ENCODE measurements at places on chromosomes 5 and 9. TPM values are rescaled to one million over a fixed set of nuclear protein-coding genes. Genes with fewer than 3 reads are reported as not detected.

FREM1 gene
- 2.4 TPM for total RNA-seq

RNF183 gene
- not detected for total RNA-seq

DNA sequence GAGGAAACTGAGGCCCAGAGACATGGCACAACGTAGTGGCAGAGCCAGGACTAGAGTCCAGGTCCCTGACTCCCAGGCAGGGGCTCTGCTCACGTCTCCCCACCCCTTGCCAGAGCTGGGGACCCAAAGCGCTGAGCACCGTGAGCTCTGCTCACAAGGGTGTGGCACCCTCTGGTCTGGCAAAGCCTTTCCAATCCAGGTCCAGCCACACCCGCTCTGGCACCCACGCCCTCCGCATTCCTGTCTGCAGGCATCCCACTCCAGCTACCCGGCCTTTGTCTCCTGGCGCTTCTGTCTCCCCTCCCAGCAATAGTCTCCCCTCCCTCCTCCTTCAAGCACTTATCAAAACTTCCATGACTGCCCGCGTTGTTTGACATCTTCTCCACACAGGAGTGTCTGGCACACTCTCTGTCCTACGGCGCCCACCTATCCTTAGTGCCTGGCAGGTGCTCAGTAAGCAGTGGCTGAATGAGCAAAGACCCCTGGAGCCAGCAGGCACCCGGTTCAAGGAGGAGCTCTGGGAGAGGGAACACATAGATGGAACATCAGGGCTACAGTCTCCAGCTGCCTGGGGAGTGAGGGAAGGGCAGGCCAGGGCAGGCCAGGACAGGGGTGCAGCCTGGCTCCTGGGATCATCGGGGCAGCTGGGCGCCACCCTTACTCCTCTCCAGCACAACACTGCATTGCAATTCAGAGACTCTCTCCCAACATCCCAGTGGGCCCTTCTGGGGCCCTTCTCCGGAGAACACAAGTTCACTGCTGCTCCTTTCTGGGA is 12.0 kb downstream of the HIGD2A start:
- no peak for DNase-seq

DNA sequence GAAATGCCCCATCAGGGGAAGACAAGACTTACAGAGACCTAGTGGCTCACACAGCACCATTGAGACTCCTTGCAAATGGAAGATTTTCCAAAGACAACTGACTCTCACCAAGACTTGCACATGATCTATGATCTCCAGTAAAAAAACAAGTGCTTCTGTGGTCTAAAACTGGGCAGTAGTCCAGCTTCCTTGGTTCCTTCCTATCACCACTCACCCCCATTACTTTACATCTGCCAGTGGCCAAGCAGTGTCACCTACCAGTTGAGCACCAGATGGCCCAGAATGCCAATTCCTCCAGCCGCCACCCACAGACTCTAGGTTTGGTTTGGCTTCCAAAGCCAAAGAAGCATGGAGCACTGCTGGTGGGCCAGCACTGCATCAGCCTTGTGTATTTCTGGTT is 47.7 kb downstream of the SH3TC2 start:
- DNase-seq: no peak

- DNase-seq: no peak
These were observed 158.1 kb downstream of the FER start for GRCh38 chr5:108905805-108906204.

GRCh38 chr9:83649080-83649479 is 26.1 kb downstream of the IDNK start:
- DNase-seq: peak; percentile 69

- no peak for DNase-seq
These were observed 39.4 kb downstream of the KDM3B start for GRCh38 chr5:138391859-138392386.

TSSK1B gene
- total RNA-seq: not detected

FAM81B gene
- 3.5 TPM for total RNA-seq

GRCh38 chr9:102085548-102085947 is 347.1 kb upstream of the GRIN3A start:
- no peak for DNase-seq
